Activated CD4-positive, alpha-beta memory T cell treated with anti-CD3 and anti-CD28 coated beads for 36 hours (primary cell): ENCODE measurements at places on chromosomes 5 and 9. TPM values are rescaled to one million over a fixed set of nuclear protein-coding genes. Genes with fewer than 3 reads are reported as not detected.

DNA sequence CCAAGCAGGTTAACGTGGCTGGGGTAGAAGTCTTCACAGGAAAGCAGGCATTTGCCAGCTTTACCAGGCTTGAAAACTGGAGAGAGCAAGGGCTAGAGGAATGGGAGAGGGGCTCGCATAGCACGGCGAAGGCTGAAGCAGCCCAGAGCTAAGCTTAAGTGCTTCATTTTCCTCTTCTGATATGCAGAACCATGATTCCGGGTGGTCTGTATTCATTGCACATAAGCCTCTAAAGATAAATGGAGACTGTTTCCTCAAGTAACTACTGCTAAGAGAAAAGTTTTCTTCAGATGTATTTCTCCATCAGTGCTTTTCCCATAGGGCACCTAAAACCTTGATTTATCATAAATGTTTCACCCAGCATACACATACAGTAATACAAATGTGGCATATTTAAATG lies 414.1 kb downstream of the MLLT3 start:
- H3K4me3 ChIP-seq = no peak overlapping the region
- H3K27me3 ChIP-seq = no peaks in the 10 kb centered on the region
- H3K36me3 ChIP-seq = no peaks in the 10 kb centered on the region
- H3K27ac ChIP-seq = peak overlapping the region; percentile 89
- H3K4me1 ChIP-seq = peaks cover 33% of the 10 kb centered on the region
- DNase-seq = no peak

The PCA3 gene
- total RNA-seq = not detected

GRCh38 chr5:10633271-10634049 lies 69.6 kb downstream of the ANKRD33B start:
- H3K27me3 ChIP-seq = peaks cover 6% of the 10 kb centered on the region
- DNase-seq = peak; percentile 80
- H3K4me3 ChIP-seq = peak overlapping the region; percentile 51
- peaks cover 9% of the 10 kb centered on the region for H3K36me3 ChIP-seq
- peak overlapping the region; percentile 98 for H3K27ac ChIP-seq
- H3K4me1 ChIP-seq = peaks cover 73% of the 10 kb centered on the region

DNA sequence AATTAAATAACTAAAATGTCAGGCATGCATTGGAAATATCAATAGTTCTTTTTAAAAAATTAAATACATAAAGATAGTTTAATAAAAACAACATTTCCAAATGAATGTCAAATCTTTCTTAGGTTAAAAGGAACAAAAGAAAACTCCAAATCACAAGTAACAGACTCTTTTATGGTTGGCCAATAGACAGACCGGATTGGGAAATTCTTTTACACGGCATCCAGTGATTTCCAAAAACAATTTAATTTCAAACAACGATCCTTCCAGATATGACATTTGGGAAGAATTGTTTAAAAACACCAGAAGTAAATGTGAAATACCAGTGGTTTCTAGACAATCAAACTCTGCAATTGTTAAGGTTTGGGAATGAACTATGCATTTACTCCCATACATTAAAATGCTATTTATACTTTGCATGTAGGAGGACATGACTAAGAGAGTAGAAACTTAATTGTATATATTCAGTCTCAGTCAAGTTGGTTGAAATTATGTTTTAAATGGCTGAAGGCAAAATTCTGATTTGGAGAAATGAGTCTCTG lies 32.8 kb downstream of the ZNF474 start:
- peaks cover 2% of the 10 kb centered on the region for H3K27me3 ChIP-seq
- H3K4me1 ChIP-seq = no peaks in the 10 kb centered on the region
- H3K27ac ChIP-seq = no peak overlapping the region
- H3K36me3 ChIP-seq = no peaks in the 10 kb centered on the region
- H3K4me3 ChIP-seq = no peak overlapping the region

The ISL1 gene
- not detected for total RNA-seq

DNA sequence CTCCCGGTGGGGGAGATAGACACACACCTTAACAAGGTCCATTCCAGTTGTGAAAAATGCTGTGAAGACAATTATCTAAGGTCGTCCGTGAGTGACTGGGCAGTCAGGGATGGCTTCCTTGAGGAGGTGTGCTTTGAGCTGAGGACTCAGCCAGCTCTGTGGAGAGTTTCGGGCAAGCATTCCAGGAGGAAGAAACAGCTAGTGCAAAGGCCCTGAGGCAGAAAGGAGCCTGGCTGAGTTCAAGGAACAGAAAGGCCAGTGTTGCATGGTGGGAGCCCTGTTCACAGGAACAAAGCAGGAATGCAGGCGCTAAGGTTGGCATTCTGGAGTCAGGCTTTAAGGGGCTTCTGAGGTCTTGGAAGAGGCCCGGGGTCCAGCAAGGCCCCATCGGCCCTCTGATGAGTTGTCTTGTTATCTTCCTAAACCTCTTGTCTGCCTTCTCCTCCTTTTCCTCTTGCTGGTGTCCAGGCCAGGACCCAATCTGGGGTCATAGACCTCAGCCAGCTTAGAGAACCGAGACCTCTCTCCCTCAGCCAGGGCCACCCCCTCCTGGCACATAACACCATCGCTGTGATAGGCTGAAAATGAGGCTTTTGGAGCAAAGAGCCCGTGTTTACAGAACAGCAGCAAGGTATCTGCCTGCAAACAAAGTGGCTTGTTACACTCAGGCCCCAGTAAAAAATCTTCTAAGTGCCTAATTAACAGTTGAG lies 270.2 kb upstream of the MVB12B start:
- no peak for DNase-seq
- no peak overlapping the region for H3K27ac ChIP-seq
- no peaks in the 10 kb centered on the region for H3K4me1 ChIP-seq
- peaks cover 10% of the 10 kb centered on the region for H3K27me3 ChIP-seq
